ENCODE measurements at places on chromosomes 11 and 22.

DNA sequence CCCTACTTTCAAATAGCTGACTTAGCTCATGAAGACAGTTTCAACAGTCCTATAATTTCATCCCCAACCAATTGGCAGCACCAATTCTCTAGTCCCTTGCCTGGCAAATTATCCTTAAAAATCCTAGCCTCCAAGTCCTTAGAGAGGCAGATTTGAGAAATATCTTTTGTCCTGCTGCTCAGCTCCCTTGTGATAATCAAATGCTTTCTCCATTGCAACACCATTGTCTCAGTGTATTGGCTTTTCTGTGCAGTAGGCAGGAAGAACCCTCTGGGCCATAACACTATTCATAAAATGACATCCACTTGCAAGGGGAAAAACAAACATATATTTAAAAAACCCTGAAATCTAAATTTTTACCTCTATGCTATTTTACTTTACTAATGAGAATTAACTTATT lies 89.6 kb downstream of the AASDHPPT start:
- no peak for DNase-seq

DNA sequence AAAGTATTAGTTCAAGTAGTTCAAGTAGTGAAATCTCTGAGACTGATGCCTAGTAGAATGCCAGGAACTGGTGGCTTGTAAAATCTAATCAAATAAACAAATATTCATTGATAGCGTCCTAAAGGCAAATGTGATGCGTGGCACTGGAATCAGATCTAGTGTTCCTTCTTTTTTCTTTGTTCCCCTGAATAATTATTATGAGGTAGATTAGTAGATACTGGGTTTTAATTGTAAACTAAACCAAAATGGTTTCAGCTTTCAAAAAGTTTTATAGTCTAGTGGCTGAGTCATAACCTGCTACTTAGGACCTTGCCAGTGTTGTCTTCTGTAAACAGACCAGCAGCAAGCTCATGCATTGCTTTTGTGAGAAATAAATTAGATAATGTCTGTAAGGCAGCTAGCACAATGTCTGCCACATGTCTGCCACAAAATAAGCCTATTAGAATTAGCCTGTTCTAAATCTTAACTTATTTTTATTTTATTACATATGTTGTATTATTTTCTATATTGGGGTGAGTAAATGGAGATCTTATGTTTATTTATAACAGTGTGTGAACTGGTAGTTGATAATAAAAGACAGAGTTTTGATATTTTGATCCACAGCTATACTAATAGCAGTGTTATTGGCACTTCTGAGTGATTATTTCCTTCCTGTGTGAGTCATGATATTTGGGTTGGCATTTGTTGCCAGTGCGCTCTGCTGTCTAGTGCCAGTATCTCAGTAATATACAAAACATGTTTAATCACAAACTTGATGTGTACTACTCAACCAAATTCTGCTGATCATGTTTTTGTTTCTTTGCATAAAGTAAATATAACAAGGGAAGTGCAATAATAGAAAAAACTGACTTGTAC lies 135.7 kb downstream of the TMEM135 start:
- no peak for DNase-seq

GRCh38 chr22:23522623-23523251 lies 57.4 kb downstream of the IGLL1 start:
- DNase-seq, result peak; percentile 45

GRCh38 chr22:19143967-19144400 lies 467 bp downstream of the ESS2 start:
- no peak for DNase-seq

DNA sequence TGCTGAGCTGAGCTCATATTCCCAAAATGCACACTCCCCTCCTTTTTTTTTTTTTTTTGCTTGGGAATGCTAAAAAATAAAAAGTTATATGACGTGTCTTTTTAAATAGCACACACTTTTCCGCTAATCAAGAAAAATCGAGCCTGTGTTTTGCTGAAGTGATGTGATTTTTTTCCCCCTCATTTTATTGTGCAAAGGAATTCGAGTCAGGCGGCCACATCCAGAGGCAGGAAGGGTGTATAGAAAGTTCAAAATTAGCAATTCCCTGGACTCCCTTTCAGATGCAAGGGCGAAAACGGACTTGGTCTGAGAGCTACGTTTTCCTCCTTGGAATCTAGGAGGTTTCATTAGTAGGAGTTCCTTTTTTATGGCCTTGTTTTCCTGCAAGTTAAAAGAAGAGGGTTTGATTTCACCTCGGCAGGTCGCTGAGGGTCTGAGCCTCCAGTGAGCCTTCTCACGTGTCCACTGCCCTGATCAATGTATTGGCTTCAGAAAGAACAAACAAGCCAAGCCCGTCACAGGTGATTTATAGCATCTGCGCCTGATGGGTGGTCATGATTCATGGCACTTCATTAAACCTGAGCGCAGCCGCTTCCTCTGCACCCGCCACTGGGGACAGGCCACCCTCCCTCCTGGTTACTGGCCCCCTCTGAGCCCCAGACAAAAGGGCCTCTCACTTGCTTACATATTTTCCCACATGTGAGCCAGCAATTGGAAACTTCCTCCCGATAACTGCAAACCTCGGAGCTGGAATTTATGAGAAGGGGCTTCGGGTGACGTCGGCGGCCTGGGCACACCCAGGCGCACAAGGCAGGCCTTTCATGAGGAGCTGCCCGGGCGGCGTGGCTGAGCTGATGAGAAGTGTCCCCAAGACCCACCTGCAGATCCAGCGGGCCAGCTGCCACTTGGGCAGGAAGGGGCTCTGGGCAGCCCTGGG lies 64.4 kb upstream of the LINC01488 start:
- DNase-seq, result no peak

DNA sequence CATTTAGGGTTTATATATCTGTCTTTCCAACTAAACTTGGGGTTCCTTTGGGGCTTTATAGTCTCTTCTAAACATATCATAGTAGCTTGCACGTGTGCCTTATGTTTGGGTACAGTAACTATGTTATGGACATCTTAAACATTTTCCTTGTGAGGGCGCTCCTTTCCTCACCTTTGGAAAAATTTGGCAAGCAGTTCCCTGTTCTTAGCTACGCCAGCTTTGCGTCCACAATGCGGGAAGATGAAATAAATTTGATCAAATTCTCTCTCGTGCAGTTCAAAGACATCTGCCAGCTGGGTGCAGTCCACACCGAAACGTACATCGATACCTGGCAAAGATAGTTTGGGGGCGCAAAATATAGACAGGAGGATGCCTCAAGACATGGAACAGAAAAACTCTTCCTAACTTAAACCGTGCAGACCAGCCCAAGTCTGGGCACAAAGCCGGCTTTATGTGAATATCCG lies 548 bp downstream of the FDXACB1 start:
- DNase-seq, result no peak

DNA sequence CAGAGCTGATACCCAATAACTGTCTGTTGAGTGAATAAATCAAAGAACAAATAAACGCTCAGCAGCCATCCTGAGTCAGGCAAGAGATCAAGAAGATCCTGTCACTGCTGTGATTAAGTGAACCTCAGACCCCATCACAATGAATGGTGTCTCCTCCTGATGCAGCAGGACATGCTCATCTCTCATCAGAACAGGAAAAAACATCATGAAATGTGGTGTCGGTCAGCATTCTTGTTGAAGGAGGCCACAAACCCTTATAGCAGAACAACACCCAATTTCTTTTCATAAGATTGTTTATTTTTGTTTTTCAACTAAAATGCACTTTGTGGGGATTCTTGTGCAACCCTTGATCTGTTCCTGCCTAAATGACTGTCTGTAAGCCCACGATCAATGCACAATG lies 60.3 kb downstream of the SYTL2 start:
- no peak for DNase-seq

DNA sequence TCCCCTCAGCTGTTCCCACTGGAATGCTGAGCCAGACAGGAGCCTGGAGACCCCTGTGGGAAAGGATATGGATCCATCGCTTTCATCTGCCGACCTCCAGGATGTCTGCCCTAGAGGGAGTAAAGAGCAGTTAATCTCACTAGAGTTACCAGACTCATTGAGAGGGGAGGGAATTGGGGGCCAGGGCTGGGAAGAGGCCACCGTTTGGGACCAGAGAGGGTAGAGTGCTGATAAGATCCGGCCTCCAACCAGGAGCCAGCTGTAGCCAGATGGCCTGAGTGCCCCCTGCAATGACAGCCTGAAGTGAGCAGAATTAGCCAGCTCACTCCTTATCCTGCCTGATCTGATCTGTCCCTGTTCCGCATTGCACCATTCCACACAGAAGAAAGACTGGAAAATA lies 3.7 kb upstream of the APLNR start:
- no peak for DNase-seq

- DNase-seq, result no peak
Observed at GRCh38 chr11:72300268-72300667, 56.3 kb upstream of the PHOX2A start.

GRCh38 chr11:63362196-63362793 lies 7.3 kb upstream of the SLC22A9 start:
- DNase-seq, result no peak

- no peak for DNase-seq
Observed at GRCh38 chr11:63845303-63845702, 6.4 kb downstream of the MARK2 start.

DNA sequence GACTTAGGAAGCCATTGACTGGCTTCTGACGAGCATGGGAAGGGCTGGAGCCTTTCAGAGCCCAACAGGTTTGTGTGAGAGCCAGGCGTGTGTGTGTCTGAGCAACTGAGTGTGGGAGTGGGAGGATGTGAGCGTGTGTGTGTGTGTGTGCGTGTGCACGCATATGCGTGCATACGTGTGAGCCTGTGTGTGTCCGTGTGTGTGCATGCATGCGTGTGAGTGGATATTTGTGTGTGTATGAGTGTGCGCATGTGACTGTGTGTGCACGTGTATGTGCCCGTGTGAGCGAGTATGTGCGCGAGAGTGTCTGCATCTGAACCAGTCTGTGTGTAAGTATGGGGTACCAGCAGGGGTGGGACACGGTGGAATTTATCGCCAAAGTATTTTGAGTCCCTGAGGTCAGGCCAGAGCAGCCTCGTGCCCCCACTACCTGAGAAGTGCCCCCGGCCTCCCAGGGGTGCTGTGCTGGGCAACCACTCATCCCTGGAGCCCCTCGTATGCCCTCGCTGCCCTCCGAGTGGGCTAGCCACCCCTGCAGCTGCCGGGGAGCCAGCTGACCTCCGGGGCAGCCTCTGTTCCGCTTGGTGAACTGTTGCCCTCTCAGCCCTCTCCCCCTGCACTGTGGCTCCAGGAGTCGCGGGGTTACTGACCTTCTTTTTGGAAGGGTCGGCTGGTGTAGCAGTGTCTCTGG lies 38.5 kb downstream of the LRP5 start:
- DNase-seq, result no peak

DNA sequence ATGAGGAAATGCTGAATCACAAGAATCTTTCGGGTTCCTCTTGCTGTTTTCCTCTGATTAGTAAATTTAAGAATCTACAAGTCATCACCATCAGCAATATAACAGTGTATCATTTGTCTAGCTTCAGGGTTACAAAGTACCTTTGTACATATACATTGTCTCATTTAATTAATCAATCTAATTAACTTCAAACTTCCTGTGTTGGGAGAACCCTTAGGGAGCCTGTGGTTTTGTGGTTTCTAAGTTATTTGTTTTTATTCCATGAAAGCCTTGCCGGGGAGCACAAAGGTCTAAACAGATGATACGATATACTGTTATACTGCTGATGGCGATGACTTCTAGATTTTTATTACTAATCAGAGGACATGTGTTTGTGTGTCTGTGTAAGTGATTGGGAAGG lies 41.0 kb downstream of the TIMP3 start:
- no peak for DNase-seq

DNA sequence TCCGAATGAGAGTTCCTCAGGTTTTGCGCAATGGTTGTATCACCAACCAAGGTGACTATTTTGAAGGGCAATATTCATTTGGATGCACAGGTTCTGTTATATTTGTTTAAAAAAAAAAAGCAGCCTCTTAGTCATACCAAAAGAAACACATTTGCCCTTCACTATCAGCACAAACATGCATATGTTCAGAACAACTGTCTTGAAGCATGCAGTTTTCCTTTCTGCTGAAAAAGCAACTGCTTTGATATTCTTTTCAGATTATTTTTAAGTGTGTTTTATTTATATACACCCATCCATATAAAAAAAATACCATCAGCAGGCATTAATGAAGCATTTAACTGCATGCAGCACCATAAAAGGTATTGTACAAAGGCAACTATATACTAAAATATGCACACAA lies 67.8 kb downstream of the RBFOX2 start:
- DNase-seq, result no peak

GRCh38 chr22:43862074-43862881 lies at the start of gene SULT4A1:
SULT4A1 (minus strand) TSS chr22:43862513; CDS start chr22:43862382, 131 bp downstream.
- DNase-seq, result no peak

DNA sequence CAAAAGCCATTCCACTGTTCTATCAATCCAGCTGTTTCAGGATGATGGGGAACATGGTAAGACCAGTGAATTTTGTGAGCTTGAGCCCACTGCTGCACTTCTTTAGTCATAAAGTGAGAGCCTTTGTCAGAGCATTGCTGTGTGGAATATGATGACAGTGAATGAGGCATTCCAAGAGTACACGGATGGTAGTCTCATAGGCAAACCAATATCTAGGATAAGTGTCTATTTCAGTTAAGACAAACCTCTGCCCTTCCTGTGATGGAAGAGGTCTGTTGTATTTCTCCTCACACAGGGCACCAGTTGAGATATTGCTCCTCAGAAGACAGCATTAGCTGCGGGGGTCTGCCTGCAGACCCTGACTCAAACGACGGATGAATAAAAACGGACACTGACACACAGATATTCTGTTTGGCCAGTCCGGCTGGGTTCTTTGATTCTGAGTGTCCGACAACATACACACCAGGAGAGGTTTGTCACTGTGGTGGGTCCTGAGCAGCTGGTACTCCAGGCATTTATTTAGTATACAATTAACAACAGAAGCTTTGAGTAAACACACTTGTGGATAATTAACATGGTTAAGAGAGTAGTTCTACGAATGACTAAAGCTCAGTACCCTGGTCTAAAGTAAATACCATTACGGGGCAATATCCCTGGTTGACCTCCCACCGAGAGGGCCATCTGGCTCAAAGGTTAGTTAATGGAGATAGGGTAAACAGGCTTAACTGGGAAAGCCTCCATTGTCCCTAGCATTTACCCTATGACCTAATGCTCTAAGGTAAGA lies 121.7 kb downstream of the ZNF280B start:
- no peak for DNase-seq

GRCh38 chr11:94897330-94897768 lies 76.0 kb downstream of the CWC15 start:
- no peak for DNase-seq

DNA sequence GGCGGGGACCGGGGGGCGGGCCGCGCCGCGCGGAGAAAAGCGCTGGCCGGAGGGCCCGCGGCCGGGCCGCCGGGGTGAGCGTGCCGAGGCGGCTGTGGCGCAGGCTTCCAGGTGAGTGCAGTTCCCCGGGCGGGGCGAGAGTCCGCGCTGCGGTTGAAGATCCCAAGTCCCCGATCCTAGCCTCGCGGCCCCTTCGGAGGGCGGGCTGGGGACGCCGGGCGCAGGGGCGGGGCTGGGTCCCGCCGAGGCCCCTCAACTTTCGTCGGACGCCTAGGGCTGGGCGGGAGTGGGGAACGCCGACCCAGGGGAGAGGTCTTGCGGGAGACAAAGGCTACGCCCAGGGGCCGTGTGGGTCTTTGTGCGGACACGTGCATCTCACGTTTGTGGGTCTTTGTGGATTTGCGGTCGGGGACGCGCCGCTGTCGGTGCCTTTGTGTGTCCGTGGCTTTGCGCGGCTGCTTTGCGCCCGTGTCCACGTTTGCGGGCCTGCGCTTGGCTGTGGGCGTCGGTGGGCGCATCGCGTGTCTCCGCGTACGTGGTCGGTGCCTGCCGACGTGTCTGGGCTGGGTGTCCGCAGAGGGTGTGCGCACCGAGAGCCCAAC lies at the start of gene TSKU:
Gene TSKU (plus strand): TSS at position 63 of the 602 bp plus-strand sequence. CDS start 12,261 bp downstream, outside the sequence.
- DNase-seq, result peak; percentile 64

Data from Right ventricle myocardium superior (tissue), 1 donor.